Mesenchymal stem cell (in vitro differentiated cells and primary cell): ENCODE measurements at places on chromosomes 11 and 22.
A peak's percentile ranks its signal among the peaks of the same experiment; 100 is the strongest.

DNA sequence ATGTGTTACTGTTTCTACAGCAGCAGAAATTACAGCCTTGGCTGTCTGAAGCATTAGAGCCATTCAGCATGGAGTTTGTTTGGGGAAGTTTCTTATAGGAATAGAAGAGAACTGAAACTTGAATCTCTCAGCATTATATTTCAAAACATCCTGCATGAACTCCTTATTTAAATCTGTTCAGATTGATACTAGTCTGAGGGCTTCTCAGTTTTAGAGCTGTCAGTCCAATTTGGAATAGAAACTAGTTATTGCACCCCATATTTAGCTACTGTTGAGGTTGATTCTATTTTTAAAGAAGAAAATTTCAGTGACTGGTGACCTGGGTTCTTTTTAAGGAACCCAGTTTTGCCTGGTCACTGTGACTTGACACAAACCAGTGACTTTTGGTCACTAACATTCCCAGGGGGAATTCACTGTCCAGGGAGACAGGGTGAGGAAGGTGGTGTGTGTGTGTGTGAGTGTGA lies 126.0 kb upstream of the TTC12 start:
- DNase-seq, result peak; percentile 8

DNA sequence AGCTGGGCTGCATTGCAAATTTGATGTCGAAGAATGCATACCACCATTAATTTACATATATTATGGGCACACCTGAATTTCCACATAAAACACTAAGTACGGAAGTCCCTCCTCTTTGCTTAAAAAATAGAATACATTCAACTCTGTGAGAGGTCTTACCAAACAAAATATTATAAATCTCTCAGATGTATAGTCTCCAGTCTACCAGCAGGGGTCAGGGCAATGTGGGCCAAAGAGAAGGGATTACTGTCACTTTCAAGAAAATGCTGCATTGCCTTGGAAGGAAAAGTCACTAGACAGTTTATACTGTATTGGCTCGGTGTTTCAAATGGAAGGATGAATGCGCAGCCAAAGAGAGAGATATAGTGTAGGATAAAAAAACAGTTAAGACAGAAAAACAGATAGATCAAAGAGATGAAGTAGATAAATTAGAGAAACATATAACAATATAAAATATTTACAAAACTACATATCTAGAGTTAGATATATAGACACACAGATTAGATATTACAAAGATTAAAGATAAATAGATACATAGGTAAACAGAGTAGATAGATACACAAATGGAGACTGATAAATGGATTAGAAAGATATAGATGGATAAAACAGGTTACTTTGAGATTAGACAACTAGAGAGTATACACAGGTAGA lies 20.9 kb downstream of the SERGEF start:
- DNase-seq, result peak; percentile 65

DNA sequence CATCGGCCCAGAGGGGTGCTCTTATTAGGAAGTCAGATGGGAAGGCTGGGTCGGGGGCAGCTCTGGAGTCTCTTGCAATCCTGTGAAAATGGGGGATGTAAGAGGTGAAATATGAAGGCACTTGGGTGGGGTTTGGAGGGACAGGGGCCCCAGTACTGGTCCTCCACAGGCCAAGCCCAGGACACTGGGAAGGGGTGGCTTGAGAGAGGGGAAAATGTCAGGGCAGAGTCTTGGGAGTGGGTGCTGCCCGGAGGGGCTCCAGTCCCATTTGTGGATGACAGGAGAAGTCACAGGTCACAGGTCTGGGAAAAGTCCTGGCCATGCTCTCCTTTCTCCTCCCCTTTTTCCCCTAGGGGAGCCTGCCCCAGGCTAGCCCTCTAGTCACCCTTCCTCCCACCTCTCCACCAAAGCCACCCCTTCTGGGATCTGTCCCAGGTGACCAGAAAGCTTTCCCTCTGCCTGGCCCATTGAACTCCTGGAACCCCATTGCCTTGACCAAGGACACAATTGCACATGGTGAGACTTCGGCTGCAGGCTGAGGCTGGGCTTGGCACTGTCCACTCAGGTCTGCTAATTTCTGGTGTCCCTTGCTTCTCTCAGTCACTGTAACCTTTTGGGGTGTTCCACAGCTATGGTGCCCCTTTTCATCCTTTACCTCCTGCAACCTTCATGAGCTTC lies 1465.0 kb downstream of the TBC1D22A start:
- no peak for DNase-seq

GRCh38 chr22:31917227-31917921 lies 27.0 kb upstream of the YWHAH start:
- no peak for DNase-seq

DNA sequence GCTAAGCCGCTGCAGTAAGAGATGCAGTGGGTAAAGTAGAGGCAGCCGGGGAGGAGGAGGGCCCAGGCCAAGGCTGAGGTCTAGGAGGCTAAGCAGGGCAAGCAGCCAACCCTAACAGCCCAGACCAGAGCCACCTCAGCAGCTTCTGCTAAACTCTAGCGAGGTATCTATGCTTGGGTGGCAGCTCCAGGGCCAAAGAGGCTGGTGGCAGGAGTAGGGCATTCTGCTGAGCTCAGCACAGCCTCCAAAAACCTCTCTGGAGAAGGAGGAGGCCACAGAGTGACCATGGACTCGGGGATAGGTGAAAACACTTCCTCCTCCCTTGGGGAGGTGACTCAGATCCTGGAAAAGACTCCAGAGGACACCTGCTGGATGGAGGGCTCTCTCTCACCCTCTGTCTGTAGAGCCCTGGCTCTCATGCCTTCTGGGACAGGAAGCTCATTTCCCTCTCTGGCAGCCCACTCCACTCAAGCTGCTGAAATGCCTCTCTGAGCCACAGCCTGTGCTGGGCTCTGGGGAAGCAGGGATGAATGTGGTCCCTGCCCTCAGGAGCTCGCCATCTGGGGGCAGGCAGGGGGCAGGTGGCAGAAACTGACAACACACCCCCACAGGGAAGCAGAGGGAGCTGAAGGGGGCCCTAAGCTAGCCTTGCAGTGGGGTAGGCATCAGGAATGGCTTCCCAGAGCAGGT lies 16.5 kb upstream of the TPBGL start:
- DNase-seq, result no peak

DNA sequence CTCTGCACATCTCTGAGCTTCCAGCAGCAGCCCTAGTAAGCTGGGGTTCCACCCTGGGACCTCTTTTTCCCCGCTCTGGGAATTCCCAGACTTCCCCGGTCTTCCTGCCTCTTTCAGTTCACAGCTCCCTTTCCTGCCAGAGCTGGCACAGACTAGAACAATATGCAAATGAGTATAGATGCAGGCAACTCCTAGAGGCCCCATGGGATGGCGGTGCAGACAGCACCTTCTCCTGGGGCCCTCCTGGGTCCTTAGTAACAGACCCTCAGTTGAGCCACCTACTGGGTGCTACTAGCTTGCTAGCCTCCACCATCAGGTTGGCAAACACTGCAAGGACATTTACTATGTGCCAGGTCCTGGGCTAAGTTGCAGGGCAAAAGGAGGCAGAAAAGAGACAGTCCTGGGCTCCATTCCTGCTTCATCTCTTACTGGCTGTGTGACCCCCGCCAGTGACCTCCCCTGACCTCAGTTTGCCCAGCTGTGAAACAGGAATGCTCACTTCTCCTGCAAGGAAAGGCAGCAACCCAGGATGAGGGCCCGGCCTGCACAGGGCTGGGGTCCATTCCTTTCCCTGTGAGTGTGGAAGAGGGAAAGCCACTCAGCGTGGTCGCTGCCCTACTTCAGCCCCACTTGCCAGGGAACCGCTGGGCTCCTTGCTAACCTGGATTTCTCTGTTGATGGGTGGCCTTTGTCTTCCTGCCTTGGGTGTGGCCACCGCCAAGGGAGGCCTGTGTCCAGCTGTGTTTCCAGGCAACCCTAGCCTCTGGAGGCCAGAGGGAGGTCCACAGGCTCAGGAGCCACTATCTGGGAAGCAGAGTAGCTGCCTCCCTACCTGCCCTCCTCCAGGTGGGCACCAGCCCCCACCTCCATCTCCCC lies 7.3 kb downstream of the RELT start:
- peak; percentile 52 for DNase-seq

GRCh38 chr11:33128739-33129138 lies 32.5 kb downstream of the CSTF3 start:
- no peak for DNase-seq

DNA sequence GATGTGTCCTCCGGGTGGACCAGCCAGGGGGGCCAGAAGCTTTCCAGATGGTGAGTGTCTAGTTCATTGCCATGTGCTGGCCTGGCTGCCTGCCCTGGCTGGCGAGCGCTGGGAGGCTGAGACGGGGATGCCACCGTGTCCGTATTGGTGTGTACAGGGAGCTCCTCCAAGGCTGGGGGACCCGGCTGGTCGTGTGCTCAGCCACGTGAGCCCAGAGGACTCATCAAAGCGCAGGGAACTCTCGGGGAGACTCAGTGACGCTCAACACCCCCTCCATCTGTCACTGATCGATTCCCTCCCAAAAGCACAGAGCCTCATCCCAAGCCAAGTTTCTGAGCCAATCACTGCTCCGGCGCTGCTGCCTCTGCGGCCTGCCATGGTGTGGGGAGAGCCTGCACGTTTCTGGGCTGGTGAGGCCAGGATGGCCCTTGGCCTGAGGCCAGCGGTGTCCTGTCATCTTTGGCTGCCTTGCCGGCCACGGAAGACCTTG lies 423.7 kb downstream of the SHANK2 start:
- no peak for DNase-seq

DNA sequence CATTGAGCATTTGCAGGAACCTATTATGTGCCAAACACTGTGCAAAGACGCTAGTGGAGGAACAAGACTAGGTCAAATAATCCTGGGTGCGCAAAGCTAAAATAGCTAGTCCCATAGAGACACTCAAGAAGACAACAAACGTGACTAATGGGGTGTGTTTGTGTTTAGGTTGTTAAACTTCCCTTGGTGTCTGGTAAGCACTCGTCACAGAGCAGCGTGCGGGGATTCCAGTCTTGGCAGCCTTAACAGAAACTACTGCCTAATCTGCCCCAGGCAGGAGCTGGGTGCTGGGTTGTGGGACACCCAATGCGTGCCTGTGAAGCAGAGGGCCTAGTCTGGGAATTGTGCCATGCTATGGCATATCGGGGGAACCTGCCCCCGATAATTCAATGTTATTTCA lies 10.8 kb upstream of the CALCB start:
- DNase-seq, result no peak
